Activated CD8-positive, alpha-beta memory T cell treated with anti-CD3 and anti-CD28 coated beads, Interleukin-2, amount 10 ng/mL, durations not matched to agents 7 days and 5 days (primary cell): ENCODE measurements at places on chromosomes 13 and 19. TPM values are rescaled to one million over a fixed set of nuclear protein-coding genes. Genes with fewer than 3 reads are reported as not detected.

DNA sequence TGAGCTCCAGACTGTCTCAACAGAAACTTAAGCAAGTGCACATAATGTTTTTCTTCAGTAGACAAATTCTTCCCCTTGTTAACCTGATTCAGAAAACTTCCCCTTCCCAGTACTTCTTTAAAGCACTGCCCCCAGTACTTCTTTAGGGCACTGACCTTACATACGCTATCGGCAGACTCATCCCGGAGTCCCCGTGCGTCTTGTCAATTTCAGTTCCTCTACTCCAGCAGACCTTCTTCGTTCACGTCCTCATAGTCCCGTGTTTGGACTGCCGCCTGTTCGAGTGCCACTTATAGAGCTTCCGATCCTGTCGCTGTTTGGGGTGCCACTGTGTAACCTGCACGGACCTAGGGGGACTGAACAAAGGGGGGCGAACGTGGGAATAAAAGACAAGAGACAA, 29.0 kb downstream of the ZNF627 start:
- no peak for DNase-seq
- H3K4me1 ChIP-seq: peaks cover 11% of the 10 kb centered on the region

DNA sequence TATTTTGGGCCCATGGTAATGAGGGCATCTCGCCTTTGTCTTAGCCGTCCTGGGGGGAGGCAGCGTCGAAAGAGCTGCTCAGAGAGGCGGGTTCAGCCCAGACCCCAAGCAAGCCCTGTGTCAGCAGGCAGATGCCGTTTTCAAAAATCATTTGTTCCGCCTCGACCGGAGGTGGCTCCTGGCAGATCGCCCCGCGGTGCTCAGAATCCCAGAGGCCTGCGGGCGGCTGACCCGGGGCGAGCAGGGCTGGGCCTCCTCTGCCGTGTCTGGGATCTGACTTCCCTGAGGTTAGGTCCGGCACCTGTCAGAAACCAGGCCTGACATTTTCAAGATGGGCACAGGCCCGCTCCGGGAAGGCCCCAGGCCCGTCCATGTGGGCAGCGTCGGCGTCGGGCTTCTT, 36.1 kb downstream of the CRTC1 start:
- no peaks in the 10 kb centered on the region for H3K36me3 ChIP-seq
- no peak for DNase-seq
- H3K27ac ChIP-seq: no peak overlapping the region
- no peak overlapping the region for H3K4me3 ChIP-seq

Gene CYP4F11
- total RNA-seq: not detected

Gene ZNF541
- 0.40 TPM for total RNA-seq

Gene RINL
- 80.1 TPM for total RNA-seq

Gene ZNF540
- total RNA-seq: 1.5 TPM

Gene GSK3A
- total RNA-seq: 47.3 TPM

Gene TTC9B
- total RNA-seq: not detected
